ENCODE measurements at places on chromosomes 2 and 18. TPM values are rescaled to one million over a fixed set of nuclear protein-coding genes. Genes with fewer than 3 reads are reported as not detected.

- H3K27ac ChIP-seq, result no peak overlapping the region
- no peaks in the 10 kb centered on the region for H3K36me3 ChIP-seq
- H3K4me3 ChIP-seq, result no peak overlapping the region
- no peaks in the 10 kb centered on the region for H3K27me3 ChIP-seq
These were observed 318.0 kb downstream of the SOX11 start for GRCh38 chr2:6010163-6010562.

DNA sequence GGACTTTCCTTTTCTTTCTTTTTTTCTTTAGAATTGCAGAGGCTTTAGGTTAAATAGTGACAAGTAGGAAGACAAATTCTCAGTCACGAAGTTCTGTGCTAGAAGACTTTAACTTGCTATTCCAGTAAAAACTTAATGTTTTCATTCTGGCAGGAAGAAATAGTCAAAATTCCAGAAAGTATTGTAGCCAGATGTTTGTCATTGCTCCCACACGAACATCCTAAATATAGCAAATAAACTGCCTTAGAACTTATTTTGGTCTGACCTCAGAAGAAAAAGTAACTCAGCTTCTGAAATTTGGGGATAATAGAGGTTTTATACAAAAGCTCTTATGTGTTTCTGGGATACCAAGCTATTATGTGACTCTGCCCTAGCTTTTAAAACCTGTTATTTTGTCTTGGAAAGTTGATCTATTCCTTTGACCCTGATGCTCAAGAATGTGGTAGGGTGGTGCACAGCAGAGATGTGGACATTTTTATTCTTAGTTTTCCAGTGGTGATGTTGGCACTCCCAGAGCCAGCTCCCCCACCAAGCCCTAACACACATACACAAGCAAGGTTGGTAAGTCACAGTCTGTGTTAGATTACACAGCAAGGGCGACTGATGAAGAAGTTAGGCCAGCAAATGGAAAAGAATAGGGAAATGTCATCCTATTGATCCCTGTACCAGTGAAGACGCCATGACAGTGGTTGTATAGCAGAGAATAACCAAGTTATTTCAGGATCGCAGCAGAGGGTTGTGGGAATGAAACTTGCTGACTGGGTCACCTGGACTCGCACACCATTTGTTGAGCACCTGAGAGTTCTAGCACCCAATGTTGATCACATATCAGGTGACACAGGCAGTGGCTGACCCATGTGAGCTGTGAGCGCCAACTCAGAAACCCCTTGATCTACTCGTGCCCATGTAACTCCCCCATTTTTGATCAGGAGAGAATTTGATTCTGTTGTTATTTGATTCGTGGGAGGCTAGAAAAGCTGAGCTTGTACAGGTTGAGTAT lies 23.7 kb downstream of the FARP2 start:
- H3K4me1 ChIP-seq, result no peaks in the 10 kb centered on the region
- no peak for DNase-seq
- H3K27me3 ChIP-seq, result no peaks in the 10 kb centered on the region
- H3K4me3 ChIP-seq, result no peak overlapping the region
- peak overlapping the region; percentile 20 for H3K27ac ChIP-seq
- H3K36me3 ChIP-seq, result no peaks in the 10 kb centered on the region

- DNase-seq, result no peak
- H3K4me1 ChIP-seq, result no peaks in the 10 kb centered on the region
- H3K4me3 ChIP-seq, result no peak overlapping the region
These were observed 82.0 kb downstream of the DCDC2C start for GRCh38 chr2:3785220-3785889.

GRCh38 chr18:4353853-4354418 lies 101.2 kb downstream of the DLGAP1 start:
- no peaks in the 10 kb centered on the region for H3K27me3 ChIP-seq
- no peaks in the 10 kb centered on the region for H3K4me1 ChIP-seq
- no peak overlapping the region for H3K27ac ChIP-seq
- no peaks in the 10 kb centered on the region for H3K36me3 ChIP-seq
- H3K4me3 ChIP-seq, result no peak overlapping the region

DNA sequence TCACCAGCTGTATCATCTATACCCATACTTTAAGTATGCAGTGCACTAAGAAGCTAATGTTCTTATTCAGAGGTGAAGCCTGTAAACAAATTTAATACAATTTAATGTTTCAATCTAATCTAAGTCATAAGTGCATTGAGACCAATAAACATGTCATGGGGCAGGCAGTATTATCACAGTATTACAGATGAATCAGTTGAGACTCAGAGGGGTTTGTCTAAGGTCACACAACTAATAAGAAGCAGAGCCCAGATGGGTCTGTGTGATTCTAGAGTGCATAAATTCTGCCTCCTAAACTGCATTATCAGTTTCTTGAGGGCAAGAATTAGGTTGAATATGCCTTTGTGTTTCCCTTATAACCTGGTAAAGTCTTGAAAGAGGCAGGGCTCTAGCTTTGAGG lies 140.9 kb upstream of the RNF152 start:
- H3K36me3 ChIP-seq, result no peaks in the 10 kb centered on the region
- DNase-seq, result no peak
- peaks cover 19% of the 10 kb centered on the region for H3K4me1 ChIP-seq
- no peak overlapping the region for H3K27ac ChIP-seq
- no peaks in the 10 kb centered on the region for H3K27me3 ChIP-seq

- no peak for DNase-seq
- H3K36me3 ChIP-seq, result no peaks in the 10 kb centered on the region
- H3K4me1 ChIP-seq, result peaks cover 5% of the 10 kb centered on the region
- H3K27me3 ChIP-seq, result no peaks in the 10 kb centered on the region
- no peak overlapping the region for H3K4me3 ChIP-seq
These were observed 128.4 kb upstream of the MEIS1 start for GRCh38 chr2:66306483-66306882.

- peaks cover 28% of the 10 kb centered on the region for H3K4me1 ChIP-seq
- H3K4me3 ChIP-seq, result no peak overlapping the region
- peak overlapping the region; percentile 63 for H3K27ac ChIP-seq
These were observed 8.4 kb downstream of the BCL11A start for GRCh38 chr2:60544954-60545560.

- peaks cover 17% of the 10 kb centered on the region for H3K4me1 ChIP-seq
- no peaks in the 10 kb centered on the region for H3K27me3 ChIP-seq
- DNase-seq, result no peak
- peak overlapping the region; percentile 85 for H3K4me3 ChIP-seq
- no peaks in the 10 kb centered on the region for H3K36me3 ChIP-seq
- H3K27ac ChIP-seq, result peak overlapping the region; percentile 89
These were observed 782 bp downstream of the MTA3 start for GRCh38 chr2:42569116-42569711.

DNA sequence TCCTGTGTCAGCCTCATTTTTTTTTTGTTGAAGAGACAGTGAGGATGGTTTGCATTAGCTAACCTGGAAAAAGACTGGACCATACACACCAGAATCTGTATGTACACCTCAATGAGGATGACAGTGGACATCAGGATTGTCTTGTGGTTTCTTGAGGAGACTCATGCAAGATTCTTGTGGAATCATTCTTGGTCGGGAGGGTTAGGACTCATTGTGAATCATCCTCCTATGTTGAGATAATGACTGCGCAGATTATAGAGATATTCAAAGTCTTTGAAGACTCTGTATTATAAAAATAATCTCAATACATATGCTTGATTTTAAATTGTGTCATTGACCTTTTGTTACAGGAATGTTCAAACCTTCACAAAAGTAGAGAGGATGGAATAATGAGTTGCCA lies 49.1 kb upstream of the DOCK10 start:
- H3K4me1 ChIP-seq, result no peaks in the 10 kb centered on the region
- no peak for DNase-seq
- no peak overlapping the region for H3K27ac ChIP-seq
- H3K4me3 ChIP-seq, result no peak overlapping the region
- no peaks in the 10 kb centered on the region for H3K27me3 ChIP-seq

GRCh38 chr2:126822921-126823320 lies 75.8 kb upstream of the TEX51 start:
- H3K36me3 ChIP-seq, result no peaks in the 10 kb centered on the region
- no peaks in the 10 kb centered on the region for H3K27me3 ChIP-seq
- H3K4me1 ChIP-seq, result no peaks in the 10 kb centered on the region

- H3K36me3 ChIP-seq, result no peaks in the 10 kb centered on the region
- no peak overlapping the region for H3K4me3 ChIP-seq
- DNase-seq, result no peak
- peaks cover 18% of the 10 kb centered on the region for H3K4me1 ChIP-seq
- H3K27me3 ChIP-seq, result no peaks in the 10 kb centered on the region
These were observed 55.0 kb upstream of the PKDCC start for GRCh38 chr2:41992671-41993434.

DNA sequence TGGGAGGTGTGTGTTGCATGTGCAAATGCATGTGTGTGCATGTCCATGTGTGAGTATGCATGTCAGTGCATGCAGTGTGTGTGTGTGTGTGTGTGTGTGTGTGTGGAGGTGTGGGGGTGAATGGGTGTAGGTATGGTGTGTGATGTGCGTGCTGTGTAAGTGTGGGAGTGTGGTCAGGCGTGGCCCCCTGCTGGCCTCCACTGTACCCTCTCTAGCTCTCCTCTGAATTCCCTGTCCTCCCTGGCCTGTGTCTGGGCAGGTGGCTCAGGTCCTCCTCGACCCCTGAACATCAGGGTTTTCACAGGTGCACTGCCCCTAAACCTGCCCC lies 230.2 kb downstream of the CELF4 start:
- H3K4me3 ChIP-seq, result no peak overlapping the region
- no peaks in the 10 kb centered on the region for H3K27me3 ChIP-seq
- H3K36me3 ChIP-seq, result no peaks in the 10 kb centered on the region
- no peak for DNase-seq

- H3K27me3 ChIP-seq, result no peaks in the 10 kb centered on the region
- DNase-seq, result no peak
- H3K36me3 ChIP-seq, result no peaks in the 10 kb centered on the region
- no peaks in the 10 kb centered on the region for H3K4me1 ChIP-seq
These were observed at the start of gene GNLY for GRCh38 chr2:85694052-85695025. Gene GNLY, plus strand, starts transcription at chr2:85694358. Its CDS starts 61 bp downstream, at chr2:85694419.

DNA sequence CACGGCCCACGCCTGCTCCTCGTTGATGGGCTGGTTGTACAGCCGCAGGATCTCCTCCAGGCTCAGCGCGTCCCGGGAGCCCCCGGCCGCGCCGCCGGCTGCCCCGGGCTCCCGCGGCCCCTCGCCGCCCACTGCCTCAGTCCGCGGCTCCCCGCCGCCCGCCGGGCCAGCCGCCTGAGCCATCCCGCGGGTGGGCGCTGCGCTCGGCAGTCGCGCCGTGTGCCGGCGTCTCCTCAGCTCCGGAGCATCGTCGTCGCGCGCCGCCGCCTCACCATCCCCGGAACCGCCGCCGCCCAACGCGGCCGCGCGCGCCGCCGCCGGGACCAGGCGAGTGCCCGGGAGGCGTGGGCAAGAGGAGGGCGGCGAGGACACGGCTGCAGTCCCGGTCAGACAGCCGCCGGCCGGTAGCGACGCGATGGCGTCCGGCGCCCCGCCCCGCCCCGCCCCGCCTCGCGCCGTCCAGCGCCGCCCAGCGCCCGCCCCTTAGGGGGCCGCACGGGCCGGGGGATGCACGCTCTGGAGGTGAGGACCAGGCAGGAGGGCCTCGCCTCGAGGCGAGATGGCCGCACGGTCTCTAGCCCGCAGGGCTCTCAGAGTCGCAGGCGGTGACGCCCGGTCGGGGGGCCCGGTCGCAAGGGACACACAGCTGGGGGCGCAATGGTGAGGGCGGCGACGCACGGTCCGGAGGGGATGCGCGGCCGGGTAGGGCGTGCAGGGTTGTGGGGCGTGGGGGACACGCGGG lies at the start of gene SPIRE1:
SPIRE1 (minus strand) TSS at position 424 of the 742 bp plus-strand sequence; CDS start at position 183, 241 bp downstream.
- peak; percentile 83 for DNase-seq
- H3K27me3 ChIP-seq, result no peaks in the 10 kb centered on the region
- no peaks in the 10 kb centered on the region for H3K36me3 ChIP-seq

- H3K4me3 ChIP-seq, result no peak overlapping the region
- H3K36me3 ChIP-seq, result no peaks in the 10 kb centered on the region
- H3K27me3 ChIP-seq, result no peaks in the 10 kb centered on the region
- DNase-seq, result peak; percentile 51
- H3K27ac ChIP-seq, result no peak overlapping the region
- no peaks in the 10 kb centered on the region for H3K4me1 ChIP-seq
These were observed 45.2 kb upstream of the GLS start for GRCh38 chr2:190835303-190835930.

Gene EFHD1
- polyA plus RNA-seq, result 26.8 TPM

Gene ADCYAP1
- not detected for polyA plus RNA-seq

Gene ZSWIM2
- not detected for polyA plus RNA-seq

Gene FIGN
- 3.0 TPM for polyA plus RNA-seq

Gene CCDC74A
- polyA plus RNA-seq, result 1.0 TPM

Gene PAX3
- polyA plus RNA-seq, result not detected
